Sciatic nerve (tissue), 2 donors: ENCODE measurements at places on chromosomes 6 and 20. TPM values are rescaled to one million over a fixed set of nuclear protein-coding genes. Genes with fewer than 3 reads are reported as not detected.

Gene EFCAB8
- total RNA-seq: 1.1 TPM

Gene TCP11
- not detected for total RNA-seq

Gene ULBP3
- total RNA-seq: 2.9 TPM

Gene ZNF341
- total RNA-seq: 4.7 TPM

Gene PDYN
- total RNA-seq: not detected

Gene RCAN2
- total RNA-seq: 14.8 TPM

DNA sequence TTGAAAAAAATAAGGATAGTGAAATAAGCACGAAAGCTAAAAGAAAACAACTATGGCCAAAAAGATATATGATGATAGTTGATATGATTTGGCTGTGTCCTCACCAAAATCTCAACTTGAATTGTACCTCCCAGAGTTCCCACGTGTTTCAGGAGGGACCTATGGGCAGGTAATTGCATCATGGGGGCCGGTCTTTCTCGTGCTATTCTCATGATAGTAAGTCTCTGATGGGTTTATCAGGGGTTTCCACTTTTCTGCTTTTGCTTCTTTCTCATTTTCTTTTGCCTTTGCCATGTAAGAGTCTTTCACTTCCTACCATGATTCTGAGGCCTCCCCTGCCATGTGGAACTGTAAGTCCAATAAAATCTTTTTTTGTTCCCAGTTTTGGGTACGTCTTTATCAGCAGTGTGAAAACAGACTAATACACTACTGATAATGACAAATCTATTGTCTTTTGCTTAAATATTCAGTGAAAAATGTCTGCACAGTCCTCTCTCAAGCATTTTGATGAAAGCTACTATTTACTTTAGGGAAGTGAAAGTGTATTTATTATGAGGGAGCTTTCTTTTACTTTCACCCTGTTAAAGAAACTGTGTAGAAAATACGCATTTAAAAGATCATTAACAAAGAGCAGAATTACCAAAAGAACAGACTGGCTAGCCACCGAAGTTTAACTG, 389.1 kb downstream of the HTR1B start:
- no peak for DNase-seq

DNA sequence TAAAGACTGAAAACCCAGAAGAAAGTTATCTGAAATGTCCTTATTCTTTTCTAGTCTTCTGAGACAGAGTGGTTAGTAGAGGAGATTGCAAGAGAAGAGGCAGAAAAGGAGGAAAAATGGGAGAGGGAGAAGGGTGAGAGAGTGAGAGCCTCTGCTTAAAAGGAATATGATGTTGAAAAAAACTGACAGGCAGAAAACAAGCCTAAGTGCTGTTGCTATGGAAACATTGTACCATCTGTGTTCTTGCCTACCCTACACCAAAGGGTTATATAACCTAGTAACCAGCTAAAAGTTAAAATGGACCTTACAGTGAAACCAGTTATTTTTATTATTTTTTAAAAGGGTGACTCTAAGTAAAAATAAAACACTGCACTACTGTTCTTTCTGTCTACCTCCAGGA, 28.3 kb upstream of the SH3BGRL2 start:
- DNase-seq: no peak

- no peak for DNase-seq
Observed at GRCh38 chr20:25253606-25254275, 5.9 kb downstream of the PYGB start.

- DNase-seq: no peak
Observed at GRCh38 chr6:22106961-22107360, 189.9 kb downstream of the PRL start.

DNA sequence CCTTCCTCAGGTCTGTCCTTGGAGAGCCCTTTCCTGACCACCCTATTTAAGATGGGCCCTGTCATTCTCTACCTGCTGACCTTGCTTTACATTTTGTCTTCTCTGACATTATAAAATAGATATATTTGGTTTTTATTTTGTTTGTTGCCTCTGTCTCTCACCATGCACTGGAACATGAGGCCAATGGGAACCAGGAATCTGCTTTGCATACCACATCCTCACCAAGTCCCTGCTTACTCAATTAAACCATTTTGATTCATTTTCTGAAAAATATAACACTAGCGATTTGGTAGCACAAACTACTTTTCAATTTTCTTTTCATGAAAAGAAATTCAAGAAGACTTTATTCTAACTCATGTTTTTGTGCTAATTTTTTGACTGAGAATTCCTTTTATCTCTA, 32.8 kb upstream of the POPDC3 start:
- no peak for DNase-seq

- DNase-seq: no peak
Observed at GRCh38 chr6:38320843-38321242, 318.9 kb downstream of the BTBD9 start.

GRCh38 chr6:65787787-65788186, 80.8 kb upstream of the EYS start:
- no peak for DNase-seq

DNA sequence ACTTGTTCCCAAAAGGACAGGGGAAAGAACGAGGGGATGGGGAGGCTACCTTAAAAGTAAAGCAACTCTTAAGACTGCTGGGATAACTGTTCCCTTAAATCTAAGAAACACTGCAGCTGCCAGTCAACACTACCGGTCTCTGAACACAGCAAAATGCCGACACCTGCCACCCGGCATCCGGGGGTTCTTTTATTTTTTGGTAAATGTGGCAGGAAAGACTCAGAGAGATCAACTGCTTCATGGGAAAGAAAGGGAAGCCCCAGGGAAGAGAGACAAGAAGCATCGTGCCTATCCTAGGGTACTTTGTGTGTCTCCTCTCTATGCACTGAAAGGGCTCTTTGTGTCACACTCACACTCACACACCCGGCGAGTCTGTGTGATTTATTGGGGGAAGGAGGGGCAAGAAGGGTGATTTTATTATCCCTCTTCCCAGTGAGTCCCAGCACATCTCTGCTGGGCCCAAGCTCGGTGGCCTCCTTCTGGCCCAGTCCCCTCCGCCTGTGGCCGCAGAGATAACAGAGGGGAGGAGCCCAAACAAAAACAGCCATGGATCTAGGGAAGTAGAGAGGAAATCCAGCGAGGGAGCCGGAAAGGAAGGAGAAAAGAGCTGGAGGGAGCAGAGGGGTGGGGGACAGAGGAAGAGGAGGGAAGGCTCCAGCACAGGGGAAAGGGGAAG, 1.4 kb downstream of the FYN start:
- peak; percentile 65 for DNase-seq
